ENCODE measurements at places on chromosomes 5 and 9.

DNA sequence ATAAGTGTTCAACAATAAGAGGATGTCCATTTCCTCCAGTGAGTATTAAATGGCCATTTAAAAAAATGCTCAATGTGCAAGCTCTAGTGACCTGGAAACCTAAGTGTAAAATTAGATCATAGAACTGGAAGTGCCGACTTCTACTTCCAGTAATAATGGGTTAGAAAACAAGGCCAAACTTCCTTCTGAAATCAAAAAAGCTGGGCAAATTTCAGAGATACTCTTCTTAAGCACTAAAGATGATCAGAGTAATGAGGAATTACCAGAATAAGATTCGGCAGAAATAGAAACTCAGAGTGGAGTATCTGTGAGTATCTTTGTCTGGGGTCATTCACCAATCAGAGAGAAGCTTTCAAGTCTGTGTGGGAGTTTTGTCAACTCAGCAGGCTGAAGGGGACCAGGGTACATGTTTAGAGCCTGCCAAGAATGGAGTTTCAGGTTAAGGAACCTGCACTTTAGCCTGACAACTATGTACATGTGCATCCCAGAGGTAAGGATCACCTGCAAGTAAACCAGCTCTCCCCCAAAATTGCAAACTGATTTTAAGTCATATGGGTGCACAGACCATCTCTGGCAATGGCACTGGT lies 17.1 kb downstream of the FCN2 start:
- DNase-seq, result no peak

DNA sequence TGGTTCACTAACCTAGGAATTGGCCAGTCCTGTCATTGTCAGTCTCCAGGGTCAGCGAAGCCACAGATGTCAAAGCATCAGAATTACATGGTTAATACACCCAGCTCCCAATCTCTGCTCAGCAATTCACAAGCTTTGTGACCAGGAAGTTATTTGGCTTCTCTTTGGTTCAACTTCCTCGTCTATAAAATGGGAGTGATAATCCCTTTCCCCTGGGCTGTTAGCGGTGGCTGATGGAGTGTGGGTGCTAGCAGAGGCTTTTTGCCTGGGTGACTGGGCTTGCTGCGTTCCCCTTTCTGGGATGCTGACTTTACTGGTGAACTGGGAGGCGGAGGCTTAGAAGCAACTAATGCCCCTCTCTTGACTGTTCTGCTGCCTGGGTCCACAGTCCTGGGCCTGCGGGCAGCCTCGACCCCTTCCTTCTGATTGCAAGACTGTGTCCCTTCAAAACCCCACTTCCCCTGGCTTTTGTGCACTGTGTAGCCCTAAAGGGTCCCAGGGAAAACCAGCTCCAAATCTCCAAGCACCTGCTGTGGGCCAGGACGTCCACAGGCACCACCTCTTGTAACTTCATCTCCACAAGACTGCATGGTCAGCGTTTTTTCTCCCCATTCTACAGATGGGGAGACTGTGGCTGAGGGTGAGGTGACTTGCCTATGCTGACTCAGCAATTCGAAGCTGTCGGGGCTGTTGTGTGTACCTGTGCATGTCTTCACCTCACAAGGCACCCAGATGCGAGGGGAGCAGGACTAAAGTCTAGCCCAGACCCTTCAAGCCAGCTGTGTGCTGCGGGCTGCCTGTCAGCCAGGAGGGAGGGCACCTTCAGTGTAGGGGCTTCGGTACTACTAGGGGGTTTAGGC lies 45.2 kb upstream of the NEURL1B start:
- no peak for DNase-seq

DNA sequence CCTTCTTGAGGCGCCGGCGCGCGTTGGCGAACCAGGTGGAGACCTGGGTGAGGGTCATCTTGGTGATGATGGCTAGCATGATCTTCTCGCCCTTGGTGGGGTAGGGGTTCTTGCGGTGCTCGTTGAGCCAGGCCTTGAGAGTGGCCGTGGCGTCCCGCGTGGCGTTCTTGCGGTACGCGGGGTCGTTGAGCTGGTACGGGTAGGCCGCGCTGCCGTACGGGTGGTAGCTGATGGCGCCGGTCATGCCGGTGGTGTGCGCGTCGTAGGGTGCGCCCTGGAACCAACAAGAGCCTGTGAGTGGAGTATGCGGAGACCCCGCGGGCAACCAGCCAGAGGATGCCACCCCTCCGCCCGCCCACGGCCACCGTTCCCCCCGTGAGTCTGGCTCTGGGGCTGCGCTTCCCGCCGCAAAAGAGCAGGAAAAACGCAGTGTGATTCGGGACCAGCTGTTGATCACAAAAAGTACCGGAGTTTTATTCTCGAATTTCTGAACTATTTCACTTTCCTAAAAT lies 1.9 kb downstream of the IRX2 start:
- DNase-seq, result no peak

DNA sequence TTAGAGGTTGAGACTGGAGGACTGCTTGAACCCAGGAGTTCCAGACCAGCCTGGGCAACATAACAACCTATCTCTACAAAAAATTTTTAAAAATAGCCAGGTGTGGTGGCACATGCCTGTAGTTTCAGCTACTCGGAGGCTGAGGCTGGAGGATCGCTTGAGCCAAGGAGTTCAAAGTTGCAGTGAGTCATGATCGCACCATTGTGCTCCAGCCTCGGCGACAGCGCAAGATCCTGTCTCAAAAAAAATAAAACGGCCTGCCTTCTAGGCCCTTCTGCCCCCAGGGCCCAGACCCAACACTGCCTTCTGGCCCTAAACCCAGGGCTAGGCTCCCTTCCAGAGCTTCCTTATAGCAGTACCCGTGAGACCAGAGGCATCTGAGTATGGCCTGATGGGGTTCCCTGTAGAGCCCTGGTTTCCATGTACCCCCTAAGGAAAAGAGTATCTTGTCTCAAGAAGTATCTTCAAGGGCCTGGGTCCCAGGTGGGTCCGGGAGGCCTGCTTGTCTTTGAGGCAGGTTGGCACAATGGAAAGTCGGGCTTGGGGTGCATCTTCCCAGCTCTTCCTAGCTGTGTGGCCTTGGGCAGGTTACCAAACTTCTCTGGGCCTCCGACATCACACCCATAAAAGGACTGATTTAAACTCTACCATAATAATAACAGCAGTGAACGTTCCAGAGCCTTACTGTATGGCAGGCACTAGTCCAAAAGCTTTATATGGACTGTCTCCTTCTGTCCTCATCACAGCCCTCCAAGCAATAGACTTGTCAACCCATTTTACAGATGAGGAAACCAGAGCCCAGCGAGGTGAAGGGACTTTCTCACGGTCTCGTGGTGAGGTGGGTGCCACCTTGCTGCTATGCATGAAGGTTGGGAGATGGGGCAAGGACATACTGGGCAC lies 9.6 kb downstream of the LRRC8A start:
- DNase-seq, result no peak

DNA sequence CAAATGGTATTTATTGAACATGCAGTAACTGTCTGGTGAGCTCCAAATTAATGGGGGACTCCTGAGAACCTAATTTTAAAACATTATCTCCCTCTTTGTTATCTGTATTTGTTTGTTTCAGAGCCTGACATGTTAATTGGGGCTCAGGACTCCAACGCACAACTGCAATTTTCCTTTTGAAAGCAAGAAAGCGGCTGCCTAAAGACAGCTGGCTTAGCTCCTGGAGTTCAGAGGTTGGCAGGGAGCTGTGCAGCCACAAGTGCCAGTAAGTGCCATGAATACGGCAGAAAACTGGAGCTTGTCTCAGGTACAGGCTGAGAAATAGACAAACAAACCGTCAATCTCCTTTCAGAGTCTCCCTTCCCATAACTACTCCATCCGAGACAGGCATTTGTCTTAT lies 80.9 kb downstream of the PPP2R2B start:
- DNase-seq, result no peak

DNA sequence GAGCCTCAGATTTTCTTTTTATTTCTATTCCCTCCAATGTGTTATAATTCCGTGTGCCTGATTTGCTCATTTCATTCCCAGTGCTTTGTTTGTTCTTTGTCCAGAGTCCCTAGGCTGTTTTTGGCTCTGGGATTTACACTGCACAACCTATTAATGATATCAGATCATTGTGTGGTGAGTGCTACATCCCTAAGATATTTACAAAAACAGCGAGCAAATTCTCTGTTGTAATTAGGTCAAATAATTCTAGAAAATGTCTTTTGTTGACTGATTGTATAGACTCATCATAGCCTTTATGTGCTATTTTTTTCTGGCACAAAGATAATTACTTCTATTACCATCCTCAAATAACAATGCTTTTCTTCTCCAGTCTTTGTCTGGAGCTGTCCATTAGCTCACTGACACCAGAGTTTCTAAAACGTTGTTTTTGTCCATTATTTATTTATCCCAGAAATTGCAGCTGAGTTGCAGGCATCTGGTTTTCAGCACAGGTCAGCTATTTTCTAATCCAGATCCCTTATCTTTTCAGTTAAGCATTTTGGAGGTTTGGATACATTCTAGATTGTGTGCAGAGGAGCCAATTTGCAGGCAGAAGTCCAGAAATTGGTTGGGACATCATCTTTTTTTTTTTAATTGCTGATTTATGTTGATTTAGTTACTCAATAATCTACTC lies 379.9 kb upstream of the DMAC1 start:
- DNase-seq, result no peak

- peak; percentile 88 for DNase-seq
Observed at GRCh38 chr9:77977210-77977611, 54.4 kb downstream of the GNAQ start.

DNA sequence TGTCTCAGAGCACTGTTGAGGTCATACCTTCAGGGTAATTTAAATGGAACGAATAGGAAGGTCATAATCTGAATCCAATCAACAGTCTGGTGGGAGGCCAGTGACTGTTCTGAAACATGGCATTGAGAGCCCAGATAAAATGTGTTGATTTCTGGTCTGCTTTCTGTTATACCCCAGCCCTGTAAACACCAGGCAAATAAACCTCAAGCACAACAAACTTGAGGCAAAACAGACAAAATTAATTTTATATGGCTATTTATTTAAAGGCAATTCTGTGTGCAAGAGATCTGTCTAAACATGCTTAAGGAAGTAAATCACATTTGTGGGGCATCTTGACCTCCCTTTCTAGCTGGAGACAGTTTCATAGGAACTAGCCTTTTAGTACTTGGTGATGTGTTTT lies 140.9 kb upstream of the SPEF2 start:
- DNase-seq, result no peak

GRCh38 chr9:34372467-34373011 lies 4.2 kb downstream of the MYORG start:
- DNase-seq, result no peak

DNA sequence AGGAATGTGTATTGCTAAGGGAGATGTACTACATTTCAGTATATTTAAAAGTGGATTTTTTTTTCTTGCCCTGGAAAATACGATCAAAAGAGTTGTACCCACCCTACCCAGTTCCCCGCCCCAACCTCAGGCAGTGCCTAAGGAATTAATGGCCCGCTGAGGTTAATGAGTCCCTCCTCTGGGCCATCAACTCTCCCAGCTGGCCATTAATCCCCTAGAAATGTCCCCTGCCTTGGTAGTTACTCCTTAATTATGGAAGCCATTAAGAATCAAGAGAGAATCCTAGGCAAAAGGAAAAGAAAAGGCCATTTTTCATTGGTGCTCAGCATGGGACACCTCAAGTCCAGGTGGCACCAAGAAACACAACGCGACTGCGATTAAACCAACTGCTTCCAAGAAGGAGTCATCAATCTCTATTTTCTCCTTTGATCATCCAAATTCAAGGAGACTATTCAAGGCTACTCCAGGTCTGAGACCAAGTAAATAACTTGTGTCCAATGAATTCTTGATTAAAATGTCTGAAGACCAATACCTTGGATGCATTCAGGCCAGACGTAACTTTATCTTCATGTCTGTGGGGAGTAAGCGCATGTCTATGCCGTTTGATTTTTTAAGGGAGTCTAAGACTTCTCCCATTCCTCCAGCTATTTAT lies 1962.2 kb upstream of the WWC1 start:
- no peak for DNase-seq

DNA sequence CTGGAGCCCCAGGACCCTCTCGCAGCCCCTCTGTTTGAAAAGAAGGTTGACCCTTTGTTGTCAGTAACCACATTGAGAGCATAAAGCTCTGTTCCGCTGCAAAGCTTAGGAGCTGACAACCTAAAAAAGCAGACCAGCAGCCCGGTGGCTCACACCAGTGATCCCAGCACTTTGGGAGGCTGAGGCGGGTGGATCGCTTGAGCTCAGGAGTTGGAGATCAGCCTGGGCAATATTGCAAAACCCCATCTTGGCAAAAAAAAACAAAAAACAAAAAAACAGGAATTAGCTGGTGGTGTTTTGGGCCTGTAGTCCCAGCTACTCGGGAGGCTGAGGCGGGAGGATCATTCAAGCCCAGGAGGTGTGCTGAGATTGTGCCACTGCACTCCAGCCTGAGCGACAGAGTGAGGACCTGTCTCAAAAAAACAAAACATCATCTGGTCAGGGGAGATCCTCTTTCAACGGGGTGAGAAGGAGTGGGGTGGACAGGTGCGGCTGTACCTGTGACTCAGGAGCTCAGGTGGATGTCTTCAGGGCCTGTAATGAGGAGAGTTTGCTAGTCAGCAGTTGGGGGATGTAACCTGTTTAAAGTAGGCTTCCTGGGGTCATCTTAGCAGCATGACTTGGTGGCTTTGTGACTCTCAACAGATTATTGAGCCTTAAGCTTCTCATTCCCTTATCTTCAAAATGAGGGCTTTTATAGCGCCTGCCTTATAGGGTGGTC lies 694 bp upstream of the REEP2 start:
- DNase-seq, result no peak

GRCh38 chr5:4230786-4231641 lies 635.4 kb downstream of the IRX1 start:
- no peak for DNase-seq

- peak; percentile 83 for DNase-seq
Observed at GRCh38 chr5:55154873-55155272, 5.1 kb upstream of the GPX8 start.

DNA sequence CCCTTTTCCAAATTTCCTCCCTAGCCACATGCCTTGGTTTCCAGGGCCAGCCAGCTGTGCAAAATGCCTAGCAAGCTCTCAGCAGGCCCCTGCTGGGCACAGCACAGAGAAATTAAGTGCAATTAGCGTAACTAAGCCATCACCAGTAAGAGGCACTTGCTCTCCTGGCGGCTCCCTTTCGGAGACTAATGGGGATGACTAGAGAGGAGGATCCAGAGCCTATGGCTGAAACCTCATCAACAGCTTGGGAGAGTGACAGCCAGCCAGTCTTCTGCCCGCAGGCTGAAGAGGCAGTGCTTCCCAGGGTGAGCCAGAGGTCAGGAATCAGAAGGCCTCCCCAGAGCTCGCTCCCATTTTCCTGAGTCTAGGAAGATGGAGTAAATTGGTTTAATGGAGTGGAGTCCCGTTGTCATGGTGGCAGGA lies 108.4 kb downstream of the KCNIP1 start:
- DNase-seq, result no peak
